ENCODE measurements at places on chromosomes 2 and 18.

GRCh38 chr2:170525566-170525900, 189.6 kb upstream of the SP5 start:
- no peak for DNase-seq

- DNase-seq: no peak
Observed at GRCh38 chr2:234521536-234521935, 24.7 kb upstream of the ARL4C start.

GRCh38 chr18:62998443-62998842, 283.1 kb downstream of the PHLPP1 start:
- DNase-seq: no peak

- DNase-seq: no peak
Observed at GRCh38 chr18:67400502-67401117, 115.9 kb downstream of the DSEL start.

- DNase-seq: no peak
Observed at GRCh38 chr18:25038261-25038660, 313.7 kb downstream of the ZNF521 start.

- DNase-seq: no peak
Observed at GRCh38 chr2:24162494-24162893, 12.4 kb upstream of the FAM228A start.

DNA sequence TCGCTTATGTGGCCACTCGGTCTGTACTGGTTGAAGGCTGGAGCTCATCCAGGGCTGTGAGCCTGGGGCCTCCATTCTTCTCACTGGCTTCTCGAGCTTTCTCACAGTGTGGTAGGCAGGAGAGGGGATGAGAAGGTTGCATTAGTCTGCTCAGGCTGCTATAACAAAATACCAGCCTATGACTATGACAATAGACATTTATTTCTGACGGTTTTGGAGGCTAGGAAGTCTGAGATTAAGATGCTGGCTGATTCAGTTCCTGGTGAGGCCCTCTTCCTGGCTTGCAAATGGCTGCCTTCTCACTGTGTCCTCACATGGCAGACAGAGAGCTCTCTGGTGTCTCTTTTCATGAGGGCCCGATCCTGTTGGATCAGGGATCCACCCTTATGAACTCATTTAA, 6.2 kb upstream of the STK25 start:
- no peak for DNase-seq

GRCh38 chr2:68244456-68244855, 7.9 kb downstream of the PPP3R1 start:
- no peak for DNase-seq

GRCh38 chr2:182081602-182082260, 96.1 kb downstream of the PPP1R1C start:
- peak; percentile 3 for DNase-seq

DNA sequence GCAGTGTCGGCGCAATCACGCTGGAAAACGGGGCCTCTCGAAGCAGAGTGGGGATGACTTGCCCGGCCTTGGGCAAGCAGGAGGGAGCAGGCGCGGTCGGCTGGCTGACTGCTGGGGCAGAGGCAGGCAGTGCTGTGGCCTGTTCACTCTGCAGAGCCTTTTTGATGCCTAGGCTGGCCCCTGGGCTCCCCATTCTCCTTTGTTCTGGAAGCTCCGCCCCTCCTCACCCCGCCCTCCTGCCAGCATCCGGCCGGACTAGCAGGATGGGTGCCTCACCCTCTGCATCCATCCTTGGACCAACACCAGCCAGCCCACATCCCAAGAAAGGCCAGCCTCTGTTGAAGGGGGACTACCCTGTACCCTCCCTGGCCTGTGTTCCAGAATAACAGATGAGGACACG, at the start of gene ASPRV1:
ASPRV1 (minus strand) TSS at position 136 of the 400 bp plus-strand sequence. CDS start 195 bp downstream, outside the sequence.
- no peak for DNase-seq

DNA sequence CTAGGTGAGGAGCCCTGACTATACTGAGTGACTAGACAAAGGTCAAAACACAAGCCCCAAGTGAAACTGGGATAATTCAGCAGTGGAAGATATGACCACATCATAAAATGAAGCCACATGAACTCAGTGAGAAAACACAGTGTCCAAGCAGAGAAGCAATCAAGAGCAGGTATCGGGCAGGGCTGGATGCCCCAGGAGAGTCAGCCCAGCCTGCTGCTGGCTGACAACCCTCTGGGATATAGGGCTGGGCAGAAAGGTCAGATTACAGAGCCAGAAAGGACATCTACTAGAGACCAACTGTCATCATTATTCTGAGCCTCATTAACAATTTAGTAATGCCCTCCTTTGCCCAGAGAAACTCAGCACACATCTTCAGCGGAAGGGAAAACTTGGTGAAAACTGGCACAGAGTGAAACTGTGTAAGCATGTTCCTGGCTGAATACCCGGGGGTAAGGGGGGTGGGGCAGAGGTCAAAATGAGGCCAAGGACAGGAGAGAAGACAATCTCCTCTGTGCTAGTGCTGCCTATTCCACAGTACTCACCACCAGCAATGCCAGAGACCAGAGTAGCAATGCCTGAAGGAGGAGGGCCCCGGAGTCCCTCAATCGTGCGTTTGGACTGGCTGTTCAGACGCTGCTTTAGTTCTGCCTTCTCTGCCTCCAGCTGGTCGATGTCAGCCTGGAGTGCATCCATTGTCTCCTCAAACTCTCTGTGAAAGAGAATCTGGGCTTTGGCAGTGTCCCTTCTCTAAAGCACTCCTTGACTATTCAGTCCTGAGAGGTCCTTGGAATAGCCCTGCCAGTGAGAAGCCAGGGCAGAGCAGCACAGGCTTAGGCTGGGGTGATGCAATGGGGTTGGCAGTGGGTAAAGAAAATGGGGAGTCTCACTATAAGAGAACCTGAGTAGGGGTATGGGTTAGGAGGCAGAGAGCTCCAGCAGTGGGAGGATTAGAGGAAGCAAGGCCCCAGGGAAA, 15.3 kb downstream of the DCTN1 start:
- DNase-seq: no peak

DNA sequence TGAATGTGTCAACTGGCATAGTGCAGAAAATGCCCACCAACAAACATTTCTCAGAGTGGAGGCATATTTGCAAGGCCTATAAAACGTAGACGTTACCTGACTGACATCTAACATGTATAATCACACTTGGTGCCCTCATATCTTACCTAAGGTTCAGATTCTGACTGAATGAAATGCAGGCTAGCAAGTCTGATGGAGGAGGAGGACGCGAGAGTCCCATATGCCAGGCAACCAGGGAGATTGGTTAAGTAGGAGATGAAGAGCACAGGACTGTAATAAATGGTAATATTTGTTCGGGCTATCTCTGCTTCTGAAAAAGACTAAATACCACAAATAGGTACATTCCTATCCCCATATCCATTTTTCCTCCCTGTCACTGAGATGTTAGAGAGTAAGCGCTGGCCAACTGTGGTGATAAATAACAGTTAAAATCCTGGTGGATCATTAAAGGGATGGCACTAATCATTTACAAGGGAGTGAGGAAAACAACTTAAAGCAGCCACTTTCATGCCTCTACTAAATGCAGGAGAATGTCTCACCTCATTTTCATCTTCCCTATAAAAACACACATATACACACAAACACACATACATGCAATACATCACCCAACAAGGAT, 217.2 kb downstream of the TMEM163 start:
- no peak for DNase-seq

GRCh38 chr2:85753035-85753524, 711 bp upstream of the ATOH8 start:
- no peak for DNase-seq

GRCh38 chr18:12726774-12727550, 24.1 kb downstream of the PSMG2 start:
- no peak for DNase-seq

GRCh38 chr2:74845217-74845751, 11.4 kb downstream of the HK2 start:
- DNase-seq: peak; percentile 74

DNA sequence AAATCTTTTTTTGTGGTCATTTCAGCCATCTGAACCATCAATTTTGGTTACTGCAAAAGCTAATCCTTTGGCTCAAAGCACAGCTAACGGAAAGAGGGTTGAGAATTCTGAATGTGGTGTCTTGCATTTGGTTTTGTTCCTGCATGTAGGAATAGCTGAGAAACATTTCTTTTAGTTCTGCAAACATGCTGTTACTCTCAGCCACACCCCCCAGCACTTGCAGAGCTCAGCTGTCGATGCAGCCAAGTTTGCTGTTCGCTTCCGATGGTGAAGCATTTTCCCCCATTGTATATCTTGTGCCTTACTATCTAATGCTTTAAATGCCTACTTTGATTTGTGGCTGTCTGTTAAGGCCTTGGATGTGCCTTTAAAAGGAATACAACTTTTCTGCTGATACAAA, 294.9 kb upstream of the FANCL start:
- no peak for DNase-seq

GRCh38 chr18:8413189-8413588, 196.0 kb upstream of the RAB12 start:
- no peak for DNase-seq

GRCh38 chr2:151297882-151298281, 8.4 kb upstream of the NMI start:
- DNase-seq: no peak

GRCh38 chr2:65708086-65708485, 275.7 kb upstream of the SPRED2 start:
- no peak for DNase-seq

DNA sequence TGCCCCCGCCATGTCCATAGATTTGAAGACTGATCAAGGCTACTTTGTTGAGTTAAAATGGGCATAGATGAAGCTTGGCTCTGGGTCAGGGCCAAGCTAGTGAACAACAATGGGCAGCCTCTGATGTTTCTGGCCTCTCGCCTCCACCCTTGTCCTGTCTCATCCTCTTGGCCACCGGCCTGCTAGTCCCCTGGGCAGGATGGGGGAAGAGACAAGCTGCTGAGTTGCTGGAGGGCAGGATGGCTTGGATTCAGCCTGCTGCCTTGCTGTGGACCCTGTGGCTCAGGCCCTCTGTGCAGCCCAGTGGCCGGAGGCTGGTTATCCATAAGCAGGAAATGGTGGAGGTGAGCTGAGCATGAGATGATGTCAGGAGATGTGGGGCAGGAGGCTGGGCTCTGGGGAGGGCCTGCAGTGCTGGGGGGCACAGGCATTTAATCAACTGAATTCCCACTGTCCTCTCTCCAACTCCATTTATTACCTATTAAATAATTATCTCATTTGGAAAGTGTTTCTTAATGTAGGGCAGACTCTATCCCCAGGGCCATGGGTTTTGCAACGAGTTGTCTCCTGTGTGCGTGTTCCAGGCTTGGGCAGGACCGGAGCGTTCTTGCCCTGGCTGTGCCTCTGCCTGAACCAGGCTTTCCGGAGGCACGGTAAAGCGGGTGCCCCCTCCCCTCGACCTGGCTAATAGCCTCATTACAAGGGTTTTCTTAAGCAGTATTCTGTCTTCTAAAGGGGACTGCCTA, 122.9 kb downstream of the GLI2 start:
- DNase-seq: no peak

DNA sequence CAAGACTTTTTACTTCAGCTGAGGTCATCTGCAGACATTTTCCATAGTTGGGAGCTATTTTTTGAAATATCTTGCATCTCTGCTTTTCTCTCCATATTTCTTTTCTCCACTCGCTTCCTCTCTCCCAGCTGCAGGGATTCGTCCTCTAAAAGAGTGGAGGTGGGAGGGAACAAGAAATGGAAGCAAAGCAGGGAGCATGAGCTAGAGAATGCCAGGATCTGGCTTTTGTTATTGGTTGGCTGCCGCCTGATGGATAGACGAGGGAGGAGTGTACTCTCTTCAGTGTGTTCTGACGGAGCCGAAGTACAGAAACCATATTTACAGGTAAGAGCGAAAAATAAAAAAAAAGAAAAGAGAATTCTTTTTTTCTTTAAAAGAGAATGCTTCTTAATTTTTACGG, at the start of gene CSRNP3:
CSRNP3 (plus strand) TSS at position 282 of the 400 bp plus-strand sequence. CDS start 125,368 bp downstream, outside the sequence.
- peak; percentile 74 for DNase-seq

- peak; percentile 35 for DNase-seq
Observed at GRCh38 chr2:74552914-74553811, 579 bp downstream of the LOXL3 start.

DNA sequence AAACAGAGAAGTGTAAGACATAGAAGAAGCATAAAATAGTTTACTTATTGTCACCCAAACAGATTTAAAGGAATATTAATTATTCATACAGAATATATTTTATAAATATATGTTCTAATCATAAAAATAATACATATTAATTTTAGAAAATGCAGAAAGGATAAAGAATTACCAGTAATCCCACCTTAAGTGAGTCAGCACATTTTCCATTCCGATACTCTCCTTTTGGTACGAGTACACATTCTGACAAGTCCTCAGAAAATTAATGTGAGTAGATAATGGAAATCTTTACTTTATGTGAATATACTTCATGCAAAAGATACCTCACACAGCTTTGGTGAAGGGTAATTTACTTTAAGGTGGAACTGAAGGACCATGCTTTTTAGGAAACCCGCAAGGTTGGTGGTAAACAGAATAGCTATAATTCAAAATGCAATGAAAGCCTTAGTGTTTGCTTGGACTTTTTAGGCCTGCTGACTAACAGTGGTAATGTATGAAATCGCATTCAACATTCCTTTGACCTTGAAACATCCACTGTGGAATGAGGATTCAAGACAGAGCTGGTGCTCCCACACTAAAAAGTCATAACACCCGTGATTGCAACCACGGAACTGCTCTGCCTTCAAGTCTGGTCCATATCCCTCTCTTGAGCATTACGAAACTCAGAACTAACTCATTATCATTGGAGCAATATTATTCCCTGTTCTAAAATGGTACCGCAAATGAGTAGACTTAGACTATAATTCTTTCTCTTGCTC, 28.1 kb upstream of the HTR2B start:
- DNase-seq: no peak

DNA sequence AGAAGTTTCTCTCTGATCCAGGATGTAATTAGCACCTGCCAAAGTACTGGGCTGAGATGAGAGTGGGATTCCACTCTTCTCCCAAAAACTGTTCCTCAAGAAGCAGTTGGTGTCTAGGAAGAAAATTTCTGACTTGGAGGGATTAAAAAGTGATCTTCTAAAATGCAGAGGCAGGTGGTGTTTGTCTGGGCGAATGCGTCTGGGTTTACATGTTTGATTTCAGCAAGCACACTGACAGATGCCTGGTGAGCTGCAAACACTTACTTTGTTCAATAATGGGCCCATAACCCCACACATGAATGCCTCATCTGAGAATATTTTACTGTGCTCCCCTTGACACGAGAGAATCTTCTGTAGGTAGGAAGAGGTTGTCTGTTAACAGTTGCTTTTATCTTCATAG, 24.3 kb upstream of the KCNF1 start:
- no peak for DNase-seq

GRCh38 chr18:55503167-55503820, 84.7 kb downstream of the TCF4 start:
- DNase-seq: no peak

DNA sequence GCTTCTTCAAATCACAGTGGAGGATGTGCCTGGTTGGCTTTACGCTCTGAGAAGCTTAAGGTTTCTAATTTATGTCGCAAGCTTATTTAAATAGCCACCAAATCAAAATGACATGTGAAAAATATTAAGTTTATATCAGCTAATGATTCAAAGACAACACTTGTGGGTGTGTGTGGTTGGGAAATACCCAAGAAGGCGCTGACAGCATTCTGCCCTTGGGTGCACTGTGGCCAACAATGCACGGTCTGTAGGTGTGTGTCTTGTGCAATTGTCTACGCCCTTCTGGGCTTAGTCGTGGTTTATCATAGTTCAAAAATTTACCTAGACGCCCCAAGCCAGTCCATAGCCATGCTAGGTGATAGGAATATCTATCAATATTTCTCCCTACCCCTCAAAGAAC, 60.9 kb downstream of the KCTD1 start:
- DNase-seq: no peak

GRCh38 chr2:40318921-40319320, 133.0 kb downstream of the SLC8A1 start:
- DNase-seq: no peak

All from NCI-H510A (cell line).